Right ventricle myocardium superior (tissue), 1 donor: ENCODE measurements at places on chromosomes 3 and 15. TPM values are rescaled to one million over a fixed set of nuclear protein-coding genes. Genes with fewer than 3 reads are reported as not detected.

Gene KLF13
- 65.7 TPM for total RNA-seq

GRCh38 chr3:121481106-121481880 is 64.5 kb downstream of the POLQ start:
- no peak for DNase-seq

- no peak for DNase-seq
These were observed 33.3 kb upstream of the ATG7 start for GRCh38 chr3:11238880-11239279.

Gene FBXO40
- total RNA-seq, result 207 TPM

Gene DLL4
- total RNA-seq, result 10.7 TPM
